ENCODE measurements at places on chromosomes 11 and 22.

GRCh38 chr11:125426818-125427528, 69.1 kb downstream of the FEZ1 start:
- no peak for DNase-seq

DNA sequence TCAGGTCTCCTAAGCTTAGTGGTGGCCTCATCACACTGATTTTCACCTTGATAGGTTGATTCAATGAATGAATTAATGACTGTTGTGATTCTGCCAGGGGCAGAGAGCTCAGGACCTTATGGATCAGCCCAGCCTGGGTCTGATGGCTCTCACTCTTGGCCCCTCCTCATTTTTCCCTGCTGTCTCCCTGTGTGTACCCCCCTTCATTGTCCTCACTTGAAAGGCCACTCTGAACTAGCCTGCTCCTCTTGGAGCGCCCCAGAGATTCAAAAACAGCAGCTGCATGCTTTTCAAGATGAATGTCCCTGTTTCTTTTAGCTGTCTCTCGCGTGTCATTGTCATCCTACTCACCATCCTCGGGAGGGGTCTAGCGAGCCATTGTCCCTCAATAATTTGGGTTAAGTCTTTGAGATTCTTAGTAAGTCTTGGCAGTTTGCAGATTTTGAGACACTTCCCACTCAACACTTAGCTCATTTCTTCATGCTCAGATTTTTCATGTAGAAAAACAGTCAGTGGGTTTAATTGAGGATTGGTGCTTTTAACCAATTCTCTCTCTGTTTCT, 42.5 kb upstream of the MICAL2 start:
- no peak for DNase-seq

- peak; percentile 40 for DNase-seq
Observed at GRCh38 chr11:125871391-125872137, 15.9 kb upstream of the HYLS1 start.

DNA sequence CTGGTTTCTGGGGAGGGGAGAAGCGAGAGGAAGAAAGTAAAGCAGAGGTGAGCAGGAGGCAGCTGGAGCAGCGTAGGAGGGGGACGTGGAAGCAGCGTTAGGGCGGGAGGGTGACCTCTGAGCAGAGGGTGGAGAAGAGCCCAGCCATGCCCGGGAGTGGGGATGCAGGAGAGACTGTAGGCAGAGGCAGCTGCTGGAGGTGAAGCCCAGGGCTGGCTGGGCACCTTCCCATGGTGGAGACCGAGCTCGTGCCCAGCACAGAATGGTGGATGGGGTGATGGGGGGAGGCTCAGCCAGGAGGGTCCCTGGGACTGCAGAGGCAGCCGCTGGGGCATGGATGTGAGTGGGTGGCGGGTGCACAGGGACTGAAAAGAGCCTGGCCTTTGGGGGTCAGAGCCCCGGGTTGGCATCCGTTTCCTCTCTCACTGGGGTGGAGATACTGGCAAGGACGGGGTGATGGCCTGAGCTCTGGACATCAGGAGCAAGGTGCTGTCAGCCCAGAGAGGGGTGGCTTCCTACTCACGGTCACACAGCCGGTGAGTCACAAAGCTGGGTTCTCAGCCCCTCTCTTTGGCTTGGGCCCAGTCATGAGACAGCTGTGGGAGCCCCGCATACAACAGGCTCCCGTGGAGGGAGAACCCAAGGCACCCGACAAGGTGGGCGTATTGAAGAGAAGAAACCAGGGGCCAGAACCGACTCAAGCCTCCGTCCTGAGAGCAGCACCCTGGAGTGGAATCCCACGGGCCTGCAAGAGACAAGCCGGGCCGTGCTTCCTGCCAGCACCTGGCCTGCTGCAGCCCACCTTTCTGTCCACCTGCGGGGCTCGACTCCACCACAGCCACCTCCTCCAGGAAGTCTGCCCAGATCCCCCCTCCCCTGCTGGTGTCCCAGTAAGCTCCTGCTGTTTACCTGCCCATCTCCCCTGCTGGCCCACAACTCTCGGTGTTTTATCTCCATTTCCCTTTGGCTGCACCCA, 45.8 kb upstream of the FGF3 start:
- DNase-seq = no peak

DNA sequence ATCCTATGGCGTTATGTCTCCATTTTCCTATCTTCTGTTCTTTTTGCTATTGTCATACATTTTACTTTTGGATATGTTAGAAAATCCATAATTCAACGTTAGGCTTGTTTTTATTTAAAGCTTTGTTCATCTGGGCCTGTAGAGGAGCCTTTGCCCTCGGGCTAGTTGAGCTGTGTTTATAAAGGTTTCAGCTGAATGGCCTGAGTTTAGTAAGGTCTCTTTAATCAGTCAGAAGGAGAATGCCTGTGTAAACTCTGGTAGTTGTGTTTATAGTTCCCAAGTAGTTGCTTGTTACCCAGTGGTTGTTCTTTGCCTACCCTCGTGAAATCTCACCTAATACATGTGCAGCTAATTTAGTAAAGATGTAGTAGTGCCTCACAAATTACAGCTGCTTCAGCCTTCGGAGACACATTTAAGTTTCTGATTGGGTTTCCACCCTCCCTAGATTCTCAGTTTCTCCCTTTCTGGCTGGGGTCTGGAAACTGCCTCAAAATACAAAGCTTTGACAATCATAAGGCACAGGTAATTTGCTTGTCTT, 33.1 kb downstream of the MTMR3 start:
- no peak for DNase-seq

DNA sequence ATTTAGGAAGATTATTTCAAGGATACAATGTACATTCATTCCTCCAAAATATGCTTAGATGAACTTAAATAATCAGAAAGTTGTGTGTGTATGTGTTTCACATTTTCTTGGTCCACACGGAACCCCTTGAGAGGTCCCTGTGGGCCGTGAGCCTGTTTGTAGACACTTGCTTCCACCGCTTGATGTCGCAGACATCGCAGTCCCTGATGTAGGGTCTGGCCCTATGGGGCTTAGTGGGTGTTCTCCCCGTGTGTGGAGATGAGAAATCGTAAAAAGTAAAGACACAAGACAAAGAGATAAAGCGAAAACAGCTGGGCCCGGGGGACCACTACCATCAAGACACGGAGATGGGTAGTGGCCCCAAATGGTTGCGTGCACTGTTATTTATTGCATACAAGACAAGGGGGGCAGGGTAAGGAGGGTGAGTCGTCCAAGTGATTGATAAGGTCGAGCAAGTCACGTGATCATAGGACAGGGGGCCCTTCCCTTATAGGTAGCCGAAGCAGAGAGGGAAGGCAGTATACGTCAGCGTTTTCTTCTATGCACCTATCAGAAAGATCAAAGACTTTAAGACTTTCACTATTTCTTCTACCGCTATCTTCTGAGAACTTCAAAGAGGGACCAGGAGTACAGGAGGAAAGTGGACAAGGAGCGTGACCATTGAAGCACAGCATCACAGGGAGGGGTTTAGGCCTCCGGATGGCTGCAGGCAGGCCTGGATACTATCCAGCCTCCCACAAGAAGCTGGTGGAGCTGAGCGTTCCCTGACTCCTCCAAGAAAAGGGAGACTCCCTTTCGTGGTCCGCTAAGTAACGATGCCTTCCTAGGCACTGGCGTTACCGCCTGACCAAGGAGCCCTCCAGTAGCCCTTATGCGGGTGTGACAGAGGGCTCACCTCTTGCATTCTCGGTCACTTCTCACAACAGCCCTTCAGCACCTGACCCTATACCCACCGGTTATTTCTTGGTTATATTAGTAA, 1.2 kb upstream of the APOBEC3C start:
- no peak for DNase-seq

DNA sequence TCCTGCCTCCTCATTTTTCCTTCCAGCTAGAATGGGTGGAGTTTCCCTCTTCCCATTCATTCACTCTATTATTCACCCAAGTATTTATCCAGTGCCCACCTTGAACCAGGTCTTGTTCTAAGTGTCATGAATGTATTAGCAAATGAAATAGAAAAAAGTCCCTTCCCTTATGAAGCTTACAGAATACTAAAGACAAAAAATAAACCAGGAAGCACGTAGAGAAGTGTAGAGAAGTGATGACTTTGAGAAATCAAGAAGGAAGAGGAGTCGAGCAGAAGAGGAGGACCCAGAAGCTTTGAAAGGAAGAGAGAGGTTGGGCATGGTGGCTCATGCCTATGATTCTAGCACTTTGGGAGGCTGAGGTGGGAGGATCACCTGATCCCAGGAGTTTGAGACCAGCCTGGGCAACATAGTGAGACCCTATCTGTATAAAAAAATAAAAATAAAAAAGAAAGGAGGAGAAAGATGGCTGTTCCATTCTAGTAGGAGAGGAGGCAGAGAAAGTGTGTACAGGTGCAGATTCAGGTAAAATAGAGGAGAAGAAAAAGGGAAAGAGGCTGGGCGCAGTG, 17.1 kb upstream of the SYVN1 start:
- DNase-seq = no peak

DNA sequence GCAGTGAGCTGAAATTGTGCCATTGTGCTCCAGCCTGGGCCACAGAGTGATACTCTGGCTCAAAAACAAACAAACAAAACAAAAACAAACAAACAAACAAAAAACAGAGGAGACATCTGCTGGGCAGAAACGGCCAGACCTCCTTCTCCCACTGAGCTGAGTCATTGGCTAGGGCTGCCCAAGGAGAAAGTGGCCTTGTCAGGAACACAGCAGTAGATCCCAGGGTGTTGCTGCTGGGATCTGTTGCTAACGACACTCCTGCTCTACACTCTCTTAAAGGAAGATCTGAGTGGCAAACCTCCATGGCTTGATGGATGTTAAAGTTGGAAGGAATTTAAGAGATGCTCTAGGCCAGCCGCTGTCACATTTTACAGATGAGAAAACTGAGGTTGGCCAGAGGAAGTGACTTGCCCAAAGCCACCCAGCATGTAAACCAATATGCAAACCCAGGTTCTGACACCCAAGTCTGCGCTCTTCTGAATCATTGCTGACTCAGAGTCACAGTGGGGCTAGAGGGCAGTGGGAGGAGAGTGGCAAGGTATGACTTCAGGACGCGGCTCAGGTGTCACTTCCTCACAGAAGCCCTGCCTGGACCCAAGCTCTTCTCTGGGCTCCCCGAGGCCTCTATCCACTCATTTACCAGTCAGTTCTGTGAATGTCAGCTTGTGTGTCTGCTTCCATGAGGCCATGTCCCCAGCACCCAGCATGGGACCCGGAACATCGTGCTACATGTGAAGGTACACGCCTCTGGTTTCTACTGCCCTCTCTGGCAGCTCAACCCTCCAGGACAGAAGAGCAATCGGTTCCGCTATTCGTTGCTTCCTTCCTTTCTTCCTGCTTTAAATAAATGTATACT, 11.3 kb upstream of the GDPD5 start:
- DNase-seq = no peak

- no peak for DNase-seq
Observed at GRCh38 chr11:123072332-123072761, 10.4 kb upstream of the HSPA8 start.

- DNase-seq = no peak
Observed at GRCh38 chr11:102974552-102975280, 19.2 kb upstream of the MMP13 start.
